ENCODE measurements at places on chromosomes 5 and 9. TPM values are rescaled to one million over a fixed set of nuclear protein-coding genes. Genes with fewer than 3 reads are reported as not detected.

The PTPRD gene
- 3.2 TPM for total RNA-seq

The SLC6A7 gene
- total RNA-seq, result not detected

The C9 gene
- total RNA-seq, result 0.34 TPM

The GPX8 gene
- total RNA-seq, result 18.7 TPM

The IL13 gene
- not detected for total RNA-seq

The SEC24A gene
- total RNA-seq, result 27.0 TPM

The PIP5K1B gene
- not detected for total RNA-seq

The DEPDC1B gene
- 6.8 TPM for total RNA-seq

The RPL12 gene
- total RNA-seq, result 1,693 TPM

The ESM1 gene
- total RNA-seq, result 70.8 TPM

The POMT1 gene
- 34.8 TPM for total RNA-seq

The ARRDC3 gene
- total RNA-seq, result 81.0 TPM

The PHYHD1 gene
- total RNA-seq, result 0.85 TPM

The NTNG2 gene
- total RNA-seq, result 0.05 TPM

The C9orf152 gene
- total RNA-seq, result not detected

The FRRS1L gene
- under 0.01 TPM for total RNA-seq

The PDCD1LG2 gene
- 4.4 TPM for total RNA-seq

The NTRK2 gene
- 0.05 TPM for total RNA-seq

The CKMT2 gene
- 0.56 TPM for total RNA-seq

The MPDZ gene
- 130 TPM for total RNA-seq

The PPP3R2 gene
- not detected for total RNA-seq

The CANX gene
- 1,147 TPM for total RNA-seq

The TCERG1 gene
- 38.7 TPM for total RNA-seq

The IRX4 gene
- total RNA-seq, result not detected

The BICD2 gene
- 54.5 TPM for total RNA-seq

The PPP2CA gene
- 132 TPM for total RNA-seq

The SHB gene
- total RNA-seq, result 32.8 TPM

The PCDHGB1 gene
- total RNA-seq, result 1.4 TPM

The SPINK7 gene
- total RNA-seq, result not detected

The GABRA1 gene
- not detected for total RNA-seq

The PLGRKT gene
- total RNA-seq, result 6.3 TPM

The PCDHGA3 gene
- total RNA-seq, result 1.2 TPM

The FOXD4 gene
- 0.17 TPM for total RNA-seq

The OTP gene
- total RNA-seq, result not detected

The CFAP77 gene
- 0.34 TPM for total RNA-seq

The CPLANE1 gene
- total RNA-seq, result 19.7 TPM

The ERAP2 gene
- 132 TPM for total RNA-seq

The RNF183 gene
- total RNA-seq, result not detected

The TMEFF1 gene
- 9.2 TPM for total RNA-seq
